ENCODE measurements at places on chromosomes 6 and 20.

- DNase-seq = no peak
Observed at GRCh38 chr6:76275746-76276145, 203.3 kb upstream of the IMPG1 start.

- no peak for DNase-seq
Observed at GRCh38 chr6:158911746-158912480, 88.1 kb downstream of the RSPH3 start.

DNA sequence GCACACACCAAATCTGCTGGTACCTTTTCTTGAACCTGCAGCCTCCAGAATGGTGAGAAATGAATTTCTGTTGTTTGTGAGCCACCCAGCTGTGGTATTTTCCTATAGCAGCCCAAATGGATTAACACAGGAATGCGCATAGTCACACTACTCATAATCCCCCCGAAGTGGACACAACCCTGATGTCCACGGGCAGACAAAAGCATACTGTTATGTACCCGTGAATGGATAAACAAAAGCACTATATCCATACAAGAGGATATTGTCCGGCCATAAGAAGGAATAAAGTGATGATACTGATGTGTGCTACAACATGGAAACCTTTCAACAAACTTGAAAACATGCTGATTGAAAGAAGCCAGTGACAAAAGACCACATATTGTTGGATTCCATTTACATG lies 25.1 kb upstream of the RPP40 start:
- DNase-seq = no peak

GRCh38 chr20:53100476-53100911 lies 128.3 kb downstream of the TSHZ2 start:
- no peak for DNase-seq

DNA sequence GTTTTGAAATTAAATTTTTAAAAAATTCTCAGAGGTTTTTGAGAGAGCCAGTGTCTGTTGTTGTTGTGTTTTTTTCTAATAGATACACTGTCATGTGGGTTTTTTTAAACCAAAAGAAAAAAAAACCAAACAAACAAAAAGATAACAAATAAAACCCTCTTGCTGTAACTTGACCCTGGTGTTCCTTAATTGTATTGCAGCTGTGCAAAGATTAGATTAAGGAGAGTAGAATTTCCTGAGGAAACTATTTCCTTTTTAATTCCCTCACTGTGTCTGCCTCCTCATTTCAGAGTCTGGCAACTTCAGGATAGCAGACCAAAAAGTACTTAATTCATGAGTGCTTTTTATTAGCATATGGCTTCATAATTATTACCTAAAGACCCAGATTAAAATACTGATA lies 281.9 kb downstream of the EPM2A start:
- DNase-seq = no peak
